Type B pancreatic cell (in vitro differentiated cells): ENCODE measurements at places on chromosomes 7 and 10. TPM values are rescaled to one million over a fixed set of nuclear protein-coding genes. Genes with fewer than 3 reads are reported as not detected.

Gene UPK3B
- 10.7 and 11.2 TPM in 2 replicates for total RNA-seq

Gene FAM25A
- not detected in 2 replicates for total RNA-seq

Gene CUTC
- 11.8 and 13.7 TPM in 2 replicates for total RNA-seq

Gene DTX2
- total RNA-seq: 30.1 and 30.6 TPM in 2 replicates

Gene A1CF
- total RNA-seq: 12.1 and 26.1 TPM in 2 replicates
